Activated naive CD4-positive, alpha-beta T cell treated with anti-CD3 and anti-CD28 coated beads, Interleukin-2, amount 50 U/mL, for 16 hours (primary cell): ENCODE measurements at places on chromosomes 7 and 10.

- no peak for DNase-seq
These were observed 655.8 kb upstream of the ANKRD30A start for GRCh38 chr10:36469585-36469984.

- DNase-seq = peak; percentile 46
These were observed 674 bp upstream of the OSBPL3 start for GRCh38 chr7:24980534-24981170.

- no peak for DNase-seq
These were observed 394.2 kb downstream of the LRMDA start for GRCh38 chr10:75825661-75826060.

DNA sequence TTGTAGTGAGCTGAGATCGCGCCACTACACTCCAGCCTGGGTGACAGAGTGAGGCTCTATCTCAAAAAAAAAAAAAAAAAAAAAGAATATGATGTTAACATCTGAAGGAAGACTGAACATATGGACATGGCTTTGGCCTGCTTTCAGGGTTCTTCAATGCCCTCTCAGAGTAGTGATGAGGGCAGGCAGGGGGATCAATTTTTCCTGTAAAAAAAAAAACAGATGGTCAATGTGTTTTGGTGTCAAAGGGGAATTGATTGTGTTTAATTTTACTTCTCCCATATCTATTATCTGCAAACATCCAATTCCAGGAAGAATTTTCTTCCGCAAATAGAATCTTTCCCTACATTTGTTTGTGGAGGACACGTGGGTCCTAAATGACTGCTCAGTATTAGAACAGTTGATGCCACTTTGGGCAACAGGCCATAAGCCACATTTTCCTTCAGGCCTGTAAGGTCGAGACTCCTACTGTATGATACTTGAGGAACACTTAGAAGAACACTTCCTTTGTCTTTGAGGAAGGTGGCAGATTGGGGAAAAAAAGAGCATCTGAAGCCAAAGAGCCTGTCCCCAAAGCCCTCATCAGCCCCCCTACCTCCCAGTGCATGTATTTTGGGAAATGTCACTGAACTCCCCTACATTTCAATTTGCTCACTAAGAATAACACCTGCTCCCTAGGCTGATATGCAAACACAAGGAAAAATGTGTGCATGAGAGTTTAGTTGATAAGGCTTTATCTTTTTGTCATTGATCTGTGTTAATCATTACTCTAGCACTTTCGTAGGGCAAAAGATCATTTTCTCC, 28.3 kb downstream of the MGAM2 start:
- DNase-seq = no peak

DNA sequence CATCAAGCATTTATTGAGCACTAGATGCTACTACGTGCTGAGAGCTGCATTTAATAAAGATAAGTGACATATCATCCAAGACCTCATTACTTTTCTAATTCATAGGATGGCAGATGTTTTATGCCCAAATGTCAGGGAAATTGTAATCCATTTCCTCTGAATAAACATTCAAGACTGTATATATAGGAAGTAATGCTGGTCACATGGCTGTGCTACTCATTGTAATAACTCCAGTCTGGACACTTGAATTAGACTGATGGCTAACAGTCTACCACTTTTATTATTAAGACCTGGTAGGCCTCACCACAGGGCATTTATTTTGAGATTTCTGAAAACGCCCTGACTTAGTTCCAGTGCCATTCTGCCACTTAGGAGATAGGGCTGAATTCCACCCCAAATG, 36.6 kb downstream of the PIK3AP1 start:
- no peak for DNase-seq

- DNase-seq = no peak
These were observed 1.7 kb downstream of the NKX6-2 start for GRCh38 chr10:132783940-132784865.

DNA sequence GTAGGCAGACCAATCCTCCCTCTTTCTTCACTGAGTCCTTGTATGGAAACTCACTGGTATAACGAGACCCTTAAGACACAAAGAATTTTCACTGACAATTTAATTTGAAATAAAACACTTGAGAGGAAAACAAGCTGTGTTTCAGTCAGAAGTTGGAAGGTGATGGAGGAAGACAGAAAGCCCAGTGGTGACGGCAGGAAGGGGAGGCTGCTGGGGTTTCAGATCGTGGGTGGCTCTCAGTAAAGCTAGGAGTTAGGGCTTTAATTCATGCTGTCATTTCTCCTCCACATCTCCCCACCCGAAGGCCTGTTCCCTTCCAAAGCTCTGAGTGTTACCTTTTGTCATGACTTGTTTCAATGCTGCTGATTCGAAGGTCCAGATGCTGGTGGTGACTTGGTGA, 605.2 kb upstream of the DPP6 start:
- no peak for DNase-seq

- peak; percentile 45 for DNase-seq
These were observed 4.9 kb upstream of the SCD start for GRCh38 chr10:100341953-100342626.

GRCh38 chr7:89247207-89247606, 451.7 kb upstream of the TEX47 start:
- no peak for DNase-seq

- no peak for DNase-seq
These were observed 66.1 kb downstream of the MDFIC start for GRCh38 chr7:114988026-114988425.

- DNase-seq = no peak
These were observed 91.0 kb upstream of the CACUL1 start for GRCh38 chr10:118845776-118846175.

DNA sequence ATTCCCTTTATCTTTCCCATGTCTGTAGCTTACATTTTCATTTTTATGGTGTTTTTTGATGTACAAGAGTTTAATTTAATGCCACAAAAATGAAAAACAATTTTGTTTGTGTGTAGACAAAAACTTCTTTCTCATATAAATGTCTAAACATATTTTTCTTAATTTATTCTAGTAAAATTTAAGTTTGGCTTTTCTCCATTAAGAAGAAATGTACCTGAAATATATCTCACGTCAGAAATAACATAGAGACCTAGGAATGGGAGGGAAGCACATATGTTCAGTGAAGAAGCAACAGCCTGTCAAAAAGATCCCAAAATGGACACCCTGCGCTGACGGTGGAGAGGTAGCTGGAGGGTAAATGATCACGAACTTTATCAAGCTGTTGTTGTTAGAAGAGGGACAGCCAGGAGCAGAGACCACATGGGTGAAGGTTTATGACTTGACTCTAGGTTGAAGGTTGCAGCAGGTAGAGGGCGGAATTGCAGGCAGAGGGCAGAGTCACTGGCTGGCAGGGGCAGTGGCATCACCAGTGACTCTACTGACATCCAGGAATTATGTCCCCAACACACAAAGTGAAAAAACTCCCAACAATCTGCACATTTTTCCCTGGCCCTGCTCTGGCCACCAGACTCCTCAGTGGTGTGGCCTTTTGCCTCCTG, 225.9 kb upstream of the PRSS58 start:
- no peak for DNase-seq
